NCI-H1417 treated with DMSO at 0.1 percent for 48 hours (cell line): ENCODE measurements at places on chromosomes 2 and 18.
A peak's percentile ranks its signal among the peaks of the same experiment; 100 is the strongest.

GRCh38 chr2:85758361-85759256, 4.8 kb downstream of the ATOH8 start:
- no peak for DNase-seq

GRCh38 chr18:34322365-34323289, 97.9 kb upstream of the NOL4 start:
- DNase-seq, result peak; percentile 38

DNA sequence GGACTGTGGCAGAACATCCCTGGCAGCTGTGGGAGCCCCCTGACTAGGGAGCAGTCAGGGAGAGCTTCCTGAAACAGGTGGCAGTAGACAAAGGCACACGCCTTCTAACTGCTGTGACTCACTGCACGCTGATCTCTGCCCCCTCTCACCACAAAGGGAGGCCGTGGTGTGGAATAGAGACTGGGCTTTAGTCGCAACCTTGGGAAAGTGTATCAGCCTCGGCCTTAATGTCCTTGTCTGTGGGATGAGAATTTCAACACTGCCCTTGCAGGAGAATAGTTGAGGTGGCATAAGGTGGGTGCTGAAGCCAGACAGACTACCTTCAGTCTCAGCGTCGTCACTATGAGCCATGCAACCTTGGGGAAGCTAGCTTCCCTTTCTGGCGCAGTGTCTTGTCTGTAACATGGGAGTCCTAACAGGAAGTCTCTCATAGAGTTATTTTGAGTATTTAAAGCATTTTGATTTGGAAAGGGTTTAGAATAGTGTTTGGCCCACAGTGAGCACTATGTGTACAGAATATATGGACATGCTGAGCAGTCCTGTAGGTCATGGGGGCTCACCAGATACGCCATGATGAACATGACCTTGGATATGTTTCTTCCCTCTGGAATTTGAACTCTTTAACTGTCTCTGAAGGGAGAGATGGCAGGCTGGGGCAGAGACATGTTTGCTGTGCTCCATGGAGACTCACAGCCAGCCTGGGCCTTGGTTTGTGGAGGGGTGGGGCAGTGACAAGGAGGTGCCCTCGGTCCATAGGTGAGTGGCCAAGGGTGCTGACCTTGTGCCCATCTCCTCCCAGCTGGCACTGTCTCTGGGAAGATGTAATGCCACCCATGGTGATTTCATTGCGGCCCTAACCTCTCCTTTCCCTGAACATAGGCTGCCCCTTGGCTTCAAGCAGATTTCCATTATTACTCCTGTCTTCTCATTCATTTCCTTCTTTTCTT, 29.5 kb upstream of the SMAD7 start:
- DNase-seq, result no peak

DNA sequence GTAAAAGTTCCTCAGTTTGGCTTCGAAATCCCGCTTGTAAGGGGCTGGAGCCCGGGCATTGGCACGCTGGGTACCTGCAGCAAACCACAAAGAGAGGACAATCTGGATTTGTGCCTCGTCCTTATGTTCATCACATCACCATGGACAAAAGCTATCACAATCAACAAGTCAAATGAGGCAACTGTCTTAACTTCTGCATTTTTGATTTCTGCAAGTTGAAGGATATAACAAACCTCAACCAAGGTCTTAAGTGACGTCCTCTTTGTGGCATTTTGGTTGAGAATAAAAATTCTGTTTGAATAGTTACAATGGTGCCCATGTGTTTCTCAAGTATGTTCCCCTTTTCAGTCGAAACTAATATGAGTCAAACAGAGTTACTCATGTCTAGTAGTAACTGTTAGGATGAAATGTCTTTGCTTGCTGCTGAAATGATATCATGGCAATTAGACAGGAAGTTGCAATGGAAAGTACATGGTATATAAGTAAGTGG, 70.8 kb upstream of the STK17B start:
- no peak for DNase-seq

DNA sequence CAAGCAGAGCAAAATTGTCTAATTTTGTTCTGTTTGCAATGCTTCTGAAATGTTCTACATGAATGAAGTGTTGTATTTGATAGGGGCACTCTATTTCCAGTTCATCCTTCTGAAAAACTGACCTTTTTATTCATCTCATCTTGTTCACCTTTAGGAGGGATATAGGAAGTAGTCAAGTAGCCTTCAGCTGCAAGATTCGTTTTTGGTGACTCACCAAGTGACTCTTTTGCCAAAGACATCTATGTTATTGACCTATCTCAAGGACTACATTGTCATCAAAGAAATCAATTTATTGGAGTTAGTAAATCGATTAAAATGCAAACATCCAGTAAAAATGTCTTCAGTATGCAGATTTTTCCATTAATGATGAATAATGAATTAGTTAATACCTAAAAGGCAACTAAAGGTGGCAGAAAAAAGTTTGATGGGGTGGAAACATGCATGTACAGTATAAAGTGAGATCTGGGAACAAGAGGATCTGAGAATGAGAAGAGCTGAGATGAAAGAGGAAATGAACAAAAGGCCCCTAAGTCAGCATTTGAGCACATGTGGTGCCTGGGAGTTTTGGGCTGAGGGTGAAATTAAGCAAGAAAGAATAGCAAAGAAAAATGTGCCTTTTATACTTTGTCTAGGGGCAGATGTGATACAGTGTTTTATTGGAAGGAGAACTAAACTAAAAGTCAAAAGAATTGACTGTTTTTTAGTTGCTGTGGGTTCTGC, 255.1 kb upstream of the LINC00305 start:
- no peak for DNase-seq

- no peak for DNase-seq
Observed at GRCh38 chr2:236803621-236804020, 234.0 kb downstream of the ACKR3 start.

DNA sequence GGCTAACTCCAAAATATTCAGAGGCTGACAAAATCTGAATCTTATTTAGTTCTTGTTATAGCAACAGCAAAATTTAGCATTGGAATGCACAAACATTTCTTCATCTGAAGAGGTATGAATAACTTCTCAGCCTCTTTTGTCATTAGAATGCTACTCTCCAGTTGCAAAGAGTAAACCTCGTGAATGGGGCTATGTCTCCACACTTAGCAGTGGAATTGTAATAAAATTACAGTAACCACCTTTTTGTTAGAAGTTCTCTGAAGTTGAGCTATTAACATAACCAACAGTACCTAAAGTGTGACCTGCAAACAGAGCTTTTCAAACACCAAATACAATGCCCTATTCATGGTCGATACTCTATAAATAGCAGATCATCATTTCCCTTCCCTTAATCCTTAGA, 50.2 kb upstream of the GALNT3 start:
- DNase-seq, result no peak

DNA sequence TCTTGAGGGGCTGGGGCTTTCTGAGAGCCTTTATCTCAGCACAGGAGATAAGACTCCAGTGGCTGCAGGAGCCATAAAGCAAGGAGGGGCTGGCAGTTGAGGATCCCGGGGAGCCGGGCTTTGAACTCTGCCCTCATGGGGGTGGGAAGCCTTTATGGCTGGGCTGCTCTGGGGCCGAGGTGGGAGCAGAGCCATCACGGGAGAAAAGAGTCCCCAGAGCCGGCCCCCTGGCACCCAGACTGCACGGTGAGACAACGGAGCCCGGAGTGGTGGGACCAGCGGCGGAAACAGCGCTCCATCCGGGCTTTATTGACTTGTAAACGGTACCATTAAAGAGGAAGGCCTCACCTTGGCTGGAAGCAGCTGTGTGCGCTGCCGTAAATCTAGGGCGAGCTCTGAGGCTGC, 162.6 kb downstream of the MYCN start:
- DNase-seq, result no peak

DNA sequence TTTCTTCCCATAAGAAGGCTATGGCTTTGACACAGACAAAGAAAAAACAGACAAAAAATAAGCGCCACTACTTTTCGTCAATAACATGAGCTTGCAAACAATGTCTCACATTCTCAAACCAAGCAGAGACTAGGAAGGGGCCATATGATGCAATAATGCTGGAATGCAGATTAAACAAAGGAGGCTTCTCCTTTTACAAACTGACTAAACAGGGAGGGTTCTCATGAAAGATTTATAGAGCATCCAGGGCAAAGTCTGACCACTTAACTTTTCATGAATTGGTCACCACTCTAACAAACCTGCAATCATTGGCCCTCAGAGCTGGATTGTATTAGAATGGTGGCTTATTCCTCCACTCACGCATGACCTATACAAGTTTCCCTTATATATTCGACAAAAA, 663.3 kb upstream of the CHAC2 start:
- DNase-seq, result no peak

GRCh38 chr2:106694964-106695470, 190.9 kb downstream of the ST6GAL2 start:
- no peak for DNase-seq

GRCh38 chr2:29249666-29250253, 134.5 kb downstream of the CLIP4 start:
- DNase-seq, result no peak

DNA sequence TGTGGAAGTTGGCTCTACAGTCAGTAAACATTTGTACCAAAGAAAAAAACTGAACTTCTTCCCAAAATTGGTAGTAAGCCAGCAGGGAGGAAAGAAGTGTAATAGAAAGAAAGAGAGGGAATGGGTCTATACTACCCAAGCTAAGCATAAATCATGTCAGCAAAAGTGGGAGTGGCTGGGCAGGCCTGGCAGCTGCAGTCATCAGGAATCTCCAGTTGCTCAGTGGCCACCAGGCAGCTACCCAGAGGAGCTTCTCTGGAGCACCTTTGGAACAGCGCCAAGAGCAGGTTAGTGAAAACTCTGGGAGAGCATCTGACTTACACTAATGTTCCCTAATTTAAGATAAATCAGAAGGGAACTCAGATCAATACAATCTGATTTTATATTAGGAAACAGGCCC, 14.3 kb downstream of the FRZB start:
- no peak for DNase-seq

DNA sequence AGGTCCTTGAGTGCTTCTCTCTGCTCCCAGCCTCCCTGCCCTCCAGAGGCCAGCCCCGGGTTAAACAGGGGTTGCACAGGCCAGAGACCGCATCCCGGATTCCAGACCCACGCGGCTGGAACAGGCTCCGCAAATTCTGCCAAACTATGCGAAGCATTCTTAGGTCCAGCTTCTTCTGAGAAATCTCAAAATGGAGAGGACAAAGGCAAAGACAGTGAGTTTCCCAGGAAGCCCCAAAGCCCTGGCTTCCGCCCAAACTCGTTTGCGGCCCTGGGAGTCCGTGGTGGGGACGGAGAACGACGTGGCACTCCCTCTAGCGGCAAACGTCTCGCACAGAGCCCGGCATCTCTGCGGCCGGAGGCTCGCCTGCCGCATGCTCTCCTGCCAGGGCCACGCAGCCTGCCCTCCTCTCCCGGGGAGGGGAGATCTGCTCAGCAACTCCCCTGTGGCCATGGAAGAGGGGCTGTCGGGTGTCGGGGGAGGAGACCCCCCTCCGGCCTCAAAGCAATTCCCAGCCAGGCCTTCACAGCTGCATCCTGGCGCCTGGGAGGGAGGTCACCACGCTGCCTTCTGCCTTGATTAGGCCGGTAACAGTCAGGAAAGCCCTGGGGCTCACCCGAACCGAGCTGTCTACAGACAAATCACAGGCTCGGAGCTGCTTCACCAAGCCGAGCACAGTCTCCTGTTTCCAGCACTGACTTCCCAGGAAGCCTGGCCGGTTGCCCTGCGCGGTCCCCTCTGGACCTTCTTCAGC, 33.4 kb upstream of the KLHL29 start:
- no peak for DNase-seq

- no peak for DNase-seq
Observed at GRCh38 chr18:42412896-42413295, 457.9 kb downstream of the PIK3C3 start.

DNA sequence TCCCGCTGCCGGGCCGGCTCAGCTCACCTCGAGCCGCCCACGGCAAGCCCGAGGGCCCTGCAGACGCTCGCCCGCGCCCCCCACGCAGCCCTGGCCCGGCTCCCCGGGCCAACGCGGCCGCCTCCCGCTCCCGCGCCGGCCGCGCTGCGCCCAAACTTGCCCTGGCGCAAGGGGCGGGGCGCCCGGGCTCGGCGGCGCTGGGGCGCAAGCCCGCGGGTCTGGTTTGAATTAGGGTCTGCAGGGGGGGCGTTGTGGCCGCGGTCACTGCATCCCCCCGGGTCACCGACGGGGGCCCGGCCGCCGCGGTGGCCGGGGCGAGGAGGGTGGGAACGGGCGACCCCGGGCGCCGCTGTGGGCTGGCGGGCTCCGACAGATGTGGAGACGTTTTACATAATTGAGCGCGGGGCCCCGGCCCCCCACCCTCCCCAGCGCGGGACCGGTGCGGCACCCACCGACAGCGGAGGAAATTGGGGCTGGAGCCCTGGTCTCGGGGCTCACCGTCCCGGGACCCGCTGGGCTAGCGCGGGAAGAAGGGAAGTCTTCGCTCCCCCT, 690 bp downstream of the SDC1 start:
- no peak for DNase-seq

- no peak for DNase-seq
Observed at GRCh38 chr18:6023551-6023950, 128.2 kb upstream of the TMEM200C start.

GRCh38 chr2:190459881-190460280, 51.7 kb downstream of the MFSD6 start:
- no peak for DNase-seq
